ENCODE measurements at places on chromosomes 6 and 20. TPM values are rescaled to one million over a fixed set of nuclear protein-coding genes. Genes with fewer than 3 reads are reported as not detected.

Gene LINC00237
- not detected for total RNA-seq

Gene PPP1R3G
- total RNA-seq = 0.09 TPM

Gene CALHM6
- total RNA-seq = not detected

Gene FLRT3
- total RNA-seq = 0.13 TPM

Gene RTF2
- total RNA-seq = 84.7 TPM

Gene CLIC5
- total RNA-seq = 0.14 TPM

Gene HTR1E
- total RNA-seq = not detected

Gene DUSP15
- not detected for total RNA-seq

Gene GMPR
- 36.3 TPM for total RNA-seq

Gene CDSN
- not detected for total RNA-seq

All from endothelial cell of umbilical vein (primary cell).